ENCODE measurements at places on chromosomes 1 and 21.

DNA sequence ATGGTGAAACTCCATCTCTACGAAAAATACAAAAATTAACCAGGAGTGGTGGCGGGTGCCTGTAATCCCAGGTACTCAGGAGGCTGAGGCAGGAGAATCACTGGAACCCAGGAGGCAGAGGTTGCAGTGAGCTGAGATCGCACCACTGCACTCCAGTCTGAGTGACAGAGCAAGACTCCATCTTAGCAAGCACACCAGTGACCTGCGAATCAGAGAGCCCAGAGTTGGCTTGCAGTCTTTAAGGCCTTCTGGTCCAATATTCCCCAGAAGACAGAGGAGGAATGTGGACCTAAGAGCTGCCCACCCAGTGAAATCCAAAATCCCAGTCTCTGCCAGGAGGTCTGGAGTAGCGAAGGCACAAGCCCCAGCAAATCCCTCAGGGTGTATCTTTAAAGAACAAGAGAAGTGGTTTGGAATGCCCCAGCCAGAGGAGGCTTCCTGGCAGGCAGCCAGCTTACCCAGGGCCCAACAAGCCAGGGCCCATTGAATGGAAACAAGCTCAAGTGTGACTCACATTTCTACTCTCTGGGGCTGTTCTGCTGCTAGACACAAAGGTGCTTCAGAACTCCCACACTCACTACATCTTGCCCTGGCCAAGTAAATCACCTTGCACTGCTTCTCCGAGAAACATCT is 23.9 kb downstream of the GPR161 start:
- DNase-seq, result peak; percentile 89

GRCh38 chr1:192158181-192158580 is at the start of gene RGS18:
TSS of gene RGS18 (plus strand) at chr1:192158462. CDS start at chr1:192158638, 176 bp downstream.
- DNase-seq, result no peak

DNA sequence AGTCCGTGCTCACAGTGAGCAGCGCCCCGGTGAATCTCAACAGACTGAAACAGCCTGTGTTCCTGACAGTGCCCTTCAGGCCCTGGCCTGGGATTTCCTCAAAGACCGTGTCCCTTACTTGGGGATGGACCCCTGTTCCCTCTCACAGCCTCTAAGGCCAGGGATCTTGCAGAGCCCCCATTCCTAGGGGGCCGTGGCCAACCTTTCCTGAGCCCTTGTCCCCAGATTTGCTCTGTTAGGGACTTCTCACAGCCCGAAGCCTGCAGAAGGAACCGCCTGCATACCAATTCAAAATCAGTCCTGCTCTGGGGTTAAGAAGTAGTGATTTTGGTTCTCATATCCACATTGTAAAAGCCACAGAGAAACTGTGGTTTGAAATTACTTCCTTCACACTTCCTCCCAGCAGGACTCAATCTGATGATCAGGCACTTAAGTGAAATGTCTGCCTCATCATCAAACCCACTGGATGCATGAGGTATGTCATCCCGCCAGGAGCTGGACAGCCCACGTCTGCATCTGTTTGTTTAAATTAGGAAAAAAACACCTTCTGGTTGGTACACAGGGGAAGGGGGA is 14.9 kb downstream of the ABCA4 start:
- no peak for DNase-seq

- DNase-seq, result no peak
Measured at GRCh38 chr1:87451229-87451920, 122.7 kb downstream of the LMO4 start.

DNA sequence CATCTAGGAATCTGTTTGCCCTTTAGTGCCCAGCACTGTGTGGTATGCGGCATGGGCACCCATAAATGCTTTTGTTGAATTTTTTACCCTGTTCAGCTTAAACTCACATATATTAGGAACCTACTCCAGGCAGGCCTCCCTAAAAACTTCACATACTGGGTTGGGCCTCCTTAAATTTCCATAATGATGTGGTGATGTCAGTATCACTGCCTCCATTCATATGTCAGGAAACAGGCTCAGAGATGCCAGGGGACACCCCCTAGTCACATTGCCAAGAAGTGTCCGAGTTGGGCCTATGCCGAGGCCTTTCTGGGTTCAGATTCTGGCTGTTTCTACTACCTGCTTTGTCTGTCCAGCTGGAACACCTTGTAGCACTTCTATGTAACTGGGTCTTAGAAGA is 55.7 kb upstream of the RUNX3 start:
- no peak for DNase-seq

- peak; percentile 36 for DNase-seq
Measured at GRCh38 chr1:153805042-153805745, 30.0 kb downstream of the SLC27A3 start.

DNA sequence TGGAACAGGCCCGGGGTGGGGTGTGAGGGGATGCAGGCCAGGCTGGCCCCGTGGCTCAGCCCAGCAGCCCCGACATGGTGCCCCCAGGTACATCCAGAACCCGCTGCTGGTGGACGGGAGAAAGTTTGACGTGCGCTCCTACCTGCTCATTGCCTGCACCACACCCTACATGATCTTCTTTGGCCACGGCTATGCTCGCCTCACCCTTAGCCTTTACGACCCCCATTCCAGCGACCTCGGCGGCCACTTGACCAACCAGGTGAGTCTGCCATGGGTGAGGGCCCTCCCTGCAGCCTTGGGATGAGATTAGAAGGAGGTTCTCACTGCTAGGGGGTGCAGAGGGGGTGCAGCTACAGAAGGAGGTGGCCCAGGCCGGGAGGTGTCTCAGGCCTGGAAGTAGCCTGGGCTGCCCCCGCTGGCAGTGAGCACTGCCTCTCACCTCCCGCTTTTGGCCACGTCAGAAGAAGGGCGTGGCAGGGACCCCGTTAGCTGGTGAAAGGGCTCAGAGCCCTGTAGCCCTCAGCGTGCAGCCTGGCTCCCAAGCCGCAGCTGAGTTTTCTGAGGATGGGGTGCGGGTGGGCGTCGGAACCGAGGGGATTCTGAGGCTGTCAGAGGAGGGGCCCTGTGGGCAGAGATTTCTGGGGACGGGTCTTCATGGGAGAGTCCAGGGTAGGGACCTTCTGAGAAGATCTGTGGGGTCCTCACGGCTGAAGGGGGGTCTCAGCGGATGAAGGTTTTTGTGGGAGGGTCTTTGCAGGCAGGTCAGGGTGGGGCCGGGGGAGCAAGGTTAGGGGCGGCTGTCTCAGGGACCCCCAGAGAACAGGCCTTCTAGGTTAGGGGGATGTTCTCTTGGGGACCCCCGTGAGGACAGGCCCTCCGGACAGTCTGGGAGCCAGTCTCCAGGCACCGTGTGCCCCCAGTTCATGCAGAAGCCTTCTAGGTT is 10.4 kb downstream of the TTLL10 start:
- DNase-seq, result no peak

GRCh38 chr1:111099289-111099688 is 40.6 kb downstream of the DRAM2 start:
- no peak for DNase-seq

- DNase-seq, result no peak
Measured at GRCh38 chr21:33640697-33641351, 717 bp downstream of the CRYZL1 start.

- no peak for DNase-seq
Measured at GRCh38 chr1:54857746-54858561, 29.0 kb downstream of the DHCR24 start.

GRCh38 chr1:157831968-157832626 is 9.5 kb downstream of the CD5L start:
- no peak for DNase-seq

GRCh38 chr1:27562021-27562420 is 41.9 kb downstream of the AHDC1 start:
- no peak for DNase-seq

DNA sequence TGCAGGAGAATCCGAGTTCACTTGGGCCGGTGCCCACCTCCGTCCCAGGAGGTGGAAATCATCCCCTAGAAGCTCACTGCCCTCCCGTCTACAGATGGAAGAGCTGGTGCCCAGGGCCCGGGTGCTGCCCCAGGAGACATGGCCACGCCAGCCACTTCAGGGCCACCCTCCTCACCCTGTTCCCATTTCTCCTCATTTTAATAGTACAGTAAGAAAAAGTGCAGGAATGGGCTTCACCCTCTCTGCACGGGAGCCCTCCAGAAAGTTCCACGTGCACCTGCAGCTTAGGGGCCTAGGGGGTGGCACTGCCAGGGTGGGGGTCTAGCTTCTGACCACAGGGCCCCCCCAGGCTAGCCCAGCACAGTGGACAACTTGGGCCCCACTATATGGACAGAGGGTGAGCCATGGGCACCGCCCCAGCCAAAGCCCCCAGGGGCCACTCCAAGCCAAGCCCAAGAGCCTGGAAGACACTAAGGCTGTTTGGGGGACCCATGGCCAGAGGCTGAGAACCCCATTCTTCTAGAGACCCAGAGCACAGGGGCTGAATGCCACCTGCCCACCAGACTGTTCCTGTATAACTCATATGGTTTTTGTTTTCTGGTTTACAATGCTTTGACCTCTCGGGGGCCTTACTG is 3.4 kb upstream of the FTCD start:
- DNase-seq, result no peak

DNA sequence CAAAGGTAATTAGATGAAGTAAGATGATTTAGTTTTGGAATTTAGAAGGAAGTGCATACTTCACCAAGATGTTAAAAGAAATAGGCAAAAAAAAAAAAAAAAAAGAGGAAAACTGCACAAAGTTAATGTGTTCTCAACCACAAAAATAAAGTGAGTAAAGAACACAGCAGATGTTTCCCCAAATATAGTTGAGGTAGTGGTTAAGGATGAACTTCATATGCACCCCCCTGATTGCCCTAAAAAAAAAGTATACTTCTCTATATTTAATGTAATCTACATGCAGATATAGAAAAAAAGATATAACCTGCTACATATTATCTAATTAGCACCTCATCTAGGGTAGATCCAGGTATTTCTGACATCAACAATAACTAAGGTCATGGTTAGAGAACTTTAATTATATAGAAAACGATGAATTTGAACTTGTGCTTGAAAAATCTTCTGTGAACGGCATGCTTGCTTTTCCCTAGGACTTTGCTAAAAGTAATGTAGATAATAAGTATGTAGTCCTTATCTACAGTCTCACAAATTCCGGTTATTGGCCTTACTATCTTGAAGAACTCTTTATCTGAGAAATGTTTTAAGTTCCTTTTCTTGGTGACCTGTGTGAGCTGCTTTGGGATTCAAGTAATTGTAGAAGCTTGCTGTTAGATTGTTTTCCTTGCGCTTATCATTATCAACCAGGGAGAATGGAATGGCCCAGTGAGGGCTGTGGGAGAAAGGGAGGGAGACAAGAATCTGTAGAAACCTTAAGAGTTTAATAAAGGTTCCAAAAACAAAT is 70.1 kb upstream of the LRRC7 start:
- DNase-seq, result no peak

- no peak for DNase-seq
Measured at GRCh38 chr1:62800281-62800680, 16.3 kb downstream of the ATG4C start.

DNA sequence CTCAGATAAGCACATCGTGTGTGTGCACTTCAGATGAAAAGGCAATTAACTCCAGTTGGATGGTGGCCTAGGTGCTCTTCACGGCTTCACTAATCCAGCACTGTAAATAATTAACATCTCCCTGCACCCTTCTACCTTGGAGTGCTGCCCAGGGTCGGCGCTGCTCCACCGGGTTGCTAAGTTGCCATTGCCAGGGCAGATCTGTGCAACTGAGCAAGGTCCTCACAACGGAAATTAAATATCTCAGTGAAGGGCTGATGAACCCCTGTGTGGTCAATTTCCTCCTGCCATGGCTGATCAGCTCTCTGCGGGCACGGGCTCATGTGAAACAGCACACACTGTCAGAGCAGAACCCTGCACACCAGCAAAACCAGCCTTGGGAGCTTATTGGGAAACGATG is 63.2 kb downstream of the SYDE2 start:
- DNase-seq, result peak; percentile 98
